ENCODE measurements at places on chromosomes 3 and 15.

GRCh38 chr15:49844390-49844789 lies 223.5 kb downstream of the DTWD1 start:
- DNase-seq, result no peak

- no peak for DNase-seq
Measured at GRCh38 chr15:39285071-39285470, 295.8 kb upstream of the THBS1 start.

GRCh38 chr15:25982736-25983135 lies 119.6 kb upstream of the ATP10A start:
- no peak for DNase-seq

- peak; percentile 69 for DNase-seq
Measured at GRCh38 chr3:129892857-129893580, 492 bp downstream of the TMCC1 start.

- no peak for DNase-seq
Measured at GRCh38 chr3:190499122-190499521, 14.8 kb upstream of the IL1RAP start.

DNA sequence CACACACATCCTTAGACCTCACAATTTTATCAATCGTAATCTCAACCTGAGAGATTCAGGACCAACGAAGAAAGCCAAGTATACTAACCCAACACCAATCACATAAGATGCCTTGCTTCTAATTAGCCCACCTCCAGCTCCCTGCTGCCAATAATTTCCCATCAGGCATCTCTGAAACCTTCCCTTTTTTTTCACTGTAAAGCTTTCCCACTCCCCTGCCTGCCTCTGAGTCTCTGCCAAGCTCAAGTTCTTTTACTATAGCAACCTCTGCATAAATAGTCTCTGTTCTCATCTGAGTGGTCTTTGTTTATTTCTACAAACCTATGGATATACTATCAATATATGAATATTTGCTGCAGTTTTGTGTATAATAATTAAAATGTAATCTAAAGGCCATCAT lies 86.5 kb downstream of the PIK3CB start:
- DNase-seq, result no peak

DNA sequence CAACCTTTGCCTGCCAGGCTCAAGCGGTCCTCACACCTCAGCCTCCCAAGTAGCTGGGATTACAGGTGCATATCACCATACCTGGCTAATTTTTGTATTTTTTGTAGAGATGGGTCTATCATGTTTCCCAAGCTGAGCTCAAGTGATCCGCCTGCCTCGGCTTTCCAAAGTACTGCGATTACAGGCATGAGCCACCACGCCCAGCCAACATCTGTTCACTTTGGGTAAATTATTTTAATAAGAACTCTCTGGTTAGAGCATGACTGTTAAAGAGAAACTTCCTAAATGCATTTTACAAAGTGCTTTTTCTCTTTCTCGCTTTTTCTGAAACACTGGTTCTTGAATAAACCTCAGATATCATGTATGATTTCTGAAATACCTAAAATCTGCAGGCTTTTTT lies 172.5 kb downstream of the PTPRG start:
- no peak for DNase-seq

GRCh38 chr3:31831591-31831990 lies 149.5 kb downstream of the OSBPL10 start:
- peak; percentile 32 for DNase-seq

DNA sequence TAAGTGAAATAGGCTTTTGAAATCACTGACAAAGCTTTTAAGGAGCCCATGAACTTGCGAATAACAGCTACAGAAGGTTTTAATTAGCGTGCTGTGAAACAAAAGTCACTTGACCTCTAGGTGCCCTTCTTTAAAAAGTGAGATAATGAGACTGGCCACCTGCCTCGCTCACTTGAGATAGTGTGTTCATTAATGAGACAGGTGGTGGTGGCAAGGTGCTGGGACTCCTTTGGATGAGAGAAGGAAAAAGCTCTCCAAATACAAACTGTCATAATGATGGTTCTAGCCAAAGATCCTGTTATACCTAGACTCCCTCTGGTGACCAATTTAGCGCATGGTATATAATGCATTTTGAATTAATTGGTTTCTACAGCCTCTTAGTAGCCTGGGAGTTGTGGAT lies 22.7 kb upstream of the IREB2 start:
- DNase-seq, result peak; percentile 24

DNA sequence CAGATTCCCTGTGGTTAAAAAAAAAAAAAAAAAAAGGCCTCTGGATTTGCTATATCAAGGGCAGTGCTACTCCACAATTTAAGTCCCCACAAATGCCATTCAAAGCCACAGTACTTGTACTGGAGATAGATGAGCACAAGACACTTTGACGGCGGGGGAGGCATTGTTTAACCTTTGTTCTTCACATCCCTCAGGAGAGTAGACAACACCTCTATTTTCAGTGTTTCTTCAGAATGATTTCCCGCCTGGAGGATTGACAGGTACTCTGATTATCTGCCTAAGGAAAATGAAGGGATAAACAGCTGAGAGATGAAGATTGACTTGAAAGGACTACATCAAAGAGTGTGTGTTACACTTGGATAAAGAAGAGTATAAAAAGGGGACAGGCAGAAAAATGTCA lies 58.7 kb downstream of the OTOL1 start:
- no peak for DNase-seq

GRCh38 chr3:138384976-138385375 lies 36.6 kb downstream of the MRAS start:
- no peak for DNase-seq

- peak; percentile 1 for DNase-seq
Measured at GRCh38 chr3:120763601-120764000, 21.1 kb downstream of the GTF2E1 start.

GRCh38 chr15:50145451-50145872 lies 26.4 kb upstream of the ATP8B4 start:
- peak; percentile 82 for DNase-seq

DNA sequence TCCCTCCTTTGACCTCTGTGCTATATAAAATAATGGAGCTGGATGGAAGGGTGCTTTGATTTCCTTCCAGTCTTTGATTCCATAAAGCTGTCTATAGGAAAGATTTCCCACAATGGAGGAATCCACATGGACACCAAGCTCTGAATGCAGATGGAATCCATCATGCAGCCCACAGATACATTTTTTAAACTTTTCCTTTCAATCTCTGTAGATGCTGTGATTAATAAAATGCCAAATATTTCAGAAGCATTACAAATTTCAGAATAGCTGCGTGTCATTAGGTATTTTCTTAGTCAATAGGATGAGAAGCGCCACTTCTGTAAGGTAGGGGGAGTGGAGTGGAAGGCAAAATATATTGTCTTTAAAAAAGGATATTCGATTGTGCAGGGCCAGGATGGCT lies 489.0 kb downstream of the NTRK3 start:
- DNase-seq, result no peak

GRCh38 chr3:69542089-69542804 lies 156.4 kb upstream of the FRMD4B start:
- peak; percentile 14 for DNase-seq

- DNase-seq, result no peak
Measured at GRCh38 chr15:37794947-37795346, 139.5 kb upstream of the TMCO5A start.

- no peak for DNase-seq
Measured at GRCh38 chr3:140584549-140584948, 93.3 kb upstream of the TRIM42 start.

DNA sequence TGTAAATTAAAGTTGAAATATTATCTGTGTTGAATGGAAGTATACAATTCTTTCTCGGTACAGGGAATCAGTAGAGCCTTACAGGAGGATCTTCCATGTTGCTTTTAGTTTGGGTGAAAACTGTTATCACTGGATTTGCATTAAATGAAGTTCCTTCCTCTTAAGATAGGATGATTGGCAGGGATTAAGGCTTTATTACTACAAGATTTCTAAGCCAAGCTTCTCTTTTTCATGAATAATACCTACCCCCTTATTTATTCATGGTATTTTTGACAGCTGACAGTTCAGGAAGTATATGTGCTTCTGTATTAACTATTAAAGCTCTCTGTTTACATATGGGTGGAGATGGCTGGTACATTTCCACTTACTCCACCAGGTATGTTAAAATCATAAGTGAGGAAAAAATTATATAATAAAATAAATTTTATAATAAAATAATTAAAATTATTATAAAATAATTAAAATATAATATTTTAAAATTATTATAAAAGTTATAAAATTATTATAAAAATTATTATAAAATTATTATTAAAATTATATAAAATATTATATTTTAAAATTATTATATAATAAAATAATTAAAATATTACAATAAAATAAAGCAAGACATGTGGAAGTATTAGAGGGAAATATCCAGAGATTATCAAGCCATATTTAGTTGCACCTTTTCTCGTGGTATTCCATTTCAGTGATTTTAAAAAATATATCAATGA lies 332.9 kb downstream of the ROBO2 start:
- DNase-seq, result no peak

DNA sequence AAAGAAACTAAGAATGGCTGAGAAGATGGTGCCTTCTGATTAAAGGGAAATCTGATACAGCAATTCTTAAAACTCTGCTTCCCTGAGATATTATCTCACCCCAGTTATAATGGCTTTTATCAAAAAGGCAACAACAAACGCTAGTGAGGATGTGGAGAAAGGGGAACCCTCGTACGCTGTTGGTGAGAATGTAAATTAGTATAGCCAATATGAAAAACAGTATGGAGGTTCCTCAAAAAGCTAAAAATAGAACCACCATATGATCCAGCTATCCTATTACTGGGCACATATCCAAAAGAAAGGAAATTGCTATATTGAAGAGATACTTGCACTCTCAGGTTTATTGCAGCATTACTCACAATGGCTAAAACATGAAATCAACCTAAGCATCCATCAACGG lies 65.1 kb downstream of the GOLIM4 start:
- DNase-seq, result no peak

DNA sequence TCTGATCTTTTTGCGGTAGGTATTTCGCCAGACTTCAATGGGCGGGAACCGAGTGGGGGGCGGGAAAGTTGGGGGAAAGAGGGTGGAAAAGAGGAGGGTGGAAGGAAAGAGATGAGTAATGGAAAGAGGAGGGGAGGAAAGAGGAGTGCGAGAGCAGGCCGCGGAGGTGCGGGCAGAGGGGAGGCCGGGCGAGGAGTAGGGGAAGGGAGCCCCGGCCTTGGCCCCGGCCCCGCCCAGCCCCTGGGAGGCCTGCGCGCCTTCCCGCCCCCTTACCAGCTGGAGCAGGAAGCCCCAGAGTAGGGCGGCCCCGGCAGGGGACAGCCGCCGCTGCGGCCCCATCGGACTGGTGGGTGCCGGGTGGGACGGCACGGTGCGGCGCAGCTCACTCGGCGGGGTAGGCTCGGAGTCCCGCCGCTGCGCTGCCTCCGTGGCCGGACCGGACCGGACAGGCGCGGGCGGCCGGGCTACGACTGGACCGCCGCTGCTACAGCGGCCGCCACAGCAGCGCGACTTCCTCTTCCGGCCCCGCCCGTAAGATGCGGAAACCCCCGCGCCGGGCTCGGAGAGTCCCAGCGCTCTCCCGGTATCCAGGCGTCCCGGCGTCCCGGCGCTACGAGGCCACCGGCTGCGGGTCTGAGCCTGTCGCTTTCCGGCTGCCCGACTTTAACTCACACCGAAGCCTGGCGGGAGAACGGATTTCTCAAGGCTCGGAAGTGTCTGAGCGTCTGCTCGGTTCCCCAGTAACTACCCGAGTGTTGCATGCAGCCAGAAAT lies at the start of gene SPPL2A:
Gene SPPL2A, minus strand, starts transcription at position 512 of the 773 bp plus-strand sequence. Its CDS starts 173 bp downstream, at position 339.
- peak; percentile 79 for DNase-seq

- DNase-seq, result no peak
Measured at GRCh38 chr3:115595611-115596275, 27.6 kb upstream of the GAP43 start.

DNA sequence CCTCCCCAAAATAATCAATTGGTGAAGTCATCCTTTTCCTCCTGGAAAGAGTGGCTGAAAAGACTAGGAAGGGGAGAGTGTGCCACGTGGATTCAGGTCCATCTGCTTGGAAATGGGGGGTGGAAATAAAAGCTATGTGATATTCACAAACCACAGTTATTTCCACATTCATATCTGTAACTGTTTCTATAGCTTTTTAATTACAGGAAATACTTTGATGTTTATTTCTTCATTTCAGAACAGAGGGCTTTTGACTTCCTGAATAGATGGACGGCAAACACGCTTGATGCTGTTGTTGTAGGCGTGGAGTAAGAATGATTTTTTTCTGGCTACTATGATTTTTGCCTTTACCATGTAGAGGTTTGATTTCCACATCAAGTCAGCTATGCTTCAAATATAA lies 10.1 kb downstream of the AADACL2 start:
- DNase-seq, result peak; percentile 48

GRCh38 chr3:189288348-189289235 lies 116.8 kb downstream of the TPRG1 start:
- no peak for DNase-seq

GRCh38 chr3:106229495-106230278 lies 360.9 kb upstream of the CBLB start:
- DNase-seq, result no peak

DNA sequence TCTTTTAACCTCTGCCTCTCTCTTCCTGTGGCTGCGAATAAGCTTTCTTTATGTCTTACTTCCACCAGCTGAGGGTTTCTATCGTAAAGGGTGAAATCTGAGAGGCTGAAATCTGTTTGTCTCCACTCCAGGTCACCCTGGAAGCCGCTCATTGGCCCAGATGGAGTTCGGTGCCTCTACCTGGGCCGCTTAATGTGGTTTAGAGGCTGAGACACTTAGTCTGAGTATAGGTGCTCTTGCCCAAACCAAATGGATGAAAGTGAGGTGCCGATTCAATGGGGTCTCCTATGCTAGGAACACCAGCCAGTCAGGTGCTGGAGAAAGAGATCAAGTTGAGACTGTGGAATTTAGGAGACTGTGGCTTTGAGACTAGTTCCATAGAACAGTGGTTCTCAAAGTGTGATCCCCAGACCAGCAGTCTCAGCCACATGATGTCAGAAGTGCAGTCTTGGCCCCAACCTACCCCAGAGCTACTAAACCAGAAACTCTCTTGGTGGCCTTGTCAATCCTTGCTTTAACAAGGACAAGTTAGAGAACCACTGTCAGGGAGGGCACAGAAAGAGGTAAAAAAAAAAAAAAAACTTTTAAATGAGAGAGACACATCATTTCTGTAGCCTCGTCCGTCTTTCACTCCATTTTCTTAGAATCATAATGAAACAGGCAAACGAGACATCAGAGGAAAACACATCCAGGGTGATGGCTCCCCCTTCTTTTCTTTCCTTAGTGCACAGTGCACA lies 54.9 kb upstream of the CCR2 start:
- no peak for DNase-seq

DNA sequence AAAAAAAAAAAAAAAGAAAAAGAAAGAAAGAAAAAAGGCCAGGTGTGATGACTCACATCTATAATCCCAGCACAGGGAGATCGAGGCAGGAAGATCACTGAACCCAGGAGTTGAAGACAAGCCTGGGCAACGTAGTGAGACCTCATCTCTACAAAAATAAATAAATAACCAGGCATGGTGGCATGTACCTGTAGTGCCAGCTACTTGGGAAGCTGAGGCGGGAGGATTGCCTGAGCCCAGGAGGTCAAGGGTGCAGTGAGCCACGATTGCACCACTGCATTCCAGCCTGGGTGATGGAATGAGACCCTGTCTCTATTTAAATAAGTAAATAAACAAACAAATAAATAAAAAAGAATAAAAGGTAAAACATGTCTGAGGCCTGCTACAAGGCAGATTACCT lies 39.3 kb upstream of the LACTB start:
- no peak for DNase-seq

- no peak for DNase-seq
Measured at GRCh38 chr15:69014454-69014853, at the start of gene NOX5. Gene NOX5, plus strand, starts transcription at chr15:69014695. Its CDS starts 41 bp downstream, at chr15:69014736.

GRCh38 chr15:63905558-63906265 lies 72.0 kb upstream of the HERC1 start:
- DNase-seq, result peak; percentile 79

GRCh38 chr3:1506090-1506489 lies 413.3 kb downstream of the CNTN6 start:
- no peak for DNase-seq

Measured in lung microvascular endothelial cell (primary cell).